ENCODE measurements at places on chromosomes 7 and 10.

DNA sequence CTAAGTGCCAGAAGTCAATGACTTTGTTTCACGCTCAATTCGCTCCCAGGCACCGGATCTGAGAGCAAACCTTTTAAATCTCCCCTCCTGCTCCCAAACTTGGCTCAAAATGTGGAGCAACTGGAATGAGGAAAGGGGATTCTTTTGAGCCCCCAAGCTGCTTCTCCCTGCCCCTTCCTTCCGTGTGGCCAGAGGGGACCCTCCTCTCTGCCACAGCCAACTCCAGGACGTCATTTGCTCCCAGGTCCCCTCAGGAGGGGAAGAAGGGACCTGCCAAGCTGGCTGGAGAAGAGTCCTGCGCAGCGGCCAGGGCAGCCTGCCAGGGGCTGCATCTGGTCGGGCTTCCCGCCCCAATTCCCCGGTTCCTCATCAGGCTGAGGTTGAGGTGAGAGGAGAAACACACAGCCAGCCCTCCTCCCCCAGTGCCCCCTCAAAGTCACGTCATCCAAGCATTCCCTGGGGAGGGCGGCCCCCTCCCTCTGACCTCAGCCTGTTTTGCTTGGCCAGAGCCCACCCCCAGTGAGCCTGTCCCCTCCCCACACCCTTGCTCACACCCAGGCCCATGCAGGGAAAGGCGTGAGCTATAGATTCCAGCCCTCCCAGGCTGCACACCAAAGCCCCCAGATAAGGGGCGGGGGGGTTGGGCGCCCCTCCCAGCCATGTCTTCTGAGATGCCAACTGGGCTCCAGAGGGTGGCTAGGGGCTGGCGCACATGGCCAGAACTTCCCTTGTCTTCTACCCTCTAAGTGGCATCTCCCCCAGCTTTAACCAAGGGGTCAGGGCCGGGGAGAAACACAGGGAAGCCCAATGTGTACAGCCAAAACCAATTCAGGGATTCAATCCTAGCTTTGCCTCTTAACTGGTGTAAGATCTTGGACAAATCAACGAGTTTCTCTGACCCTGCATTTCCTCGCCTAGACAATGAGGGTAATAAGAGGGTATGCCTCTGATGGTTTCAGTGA lies 35.0 kb downstream of the SH3PXD2A start:
- no peak for DNase-seq

DNA sequence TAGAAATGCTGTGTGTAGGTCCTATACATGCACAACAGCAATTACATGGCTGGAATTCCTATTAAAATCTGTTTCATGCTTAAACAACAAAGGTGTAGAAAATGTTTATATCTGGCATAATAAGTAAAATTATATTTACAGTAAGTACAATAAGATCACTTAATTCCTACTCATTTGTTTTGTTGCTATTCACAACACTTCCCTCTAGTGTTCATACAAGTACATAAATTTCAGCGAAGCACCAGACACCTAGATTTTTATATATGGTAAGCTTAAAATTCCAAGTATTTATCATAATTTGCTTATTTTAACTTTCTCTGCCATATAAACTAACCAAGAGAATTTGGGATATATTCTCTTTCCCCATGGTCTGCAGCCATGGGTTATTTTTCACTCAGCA lies 51.8 kb upstream of the ANK3 start:
- no peak for DNase-seq

GRCh38 chr10:114420811-114421485 lies 16.6 kb upstream of the AFAP1L2 start:
- no peak for DNase-seq

DNA sequence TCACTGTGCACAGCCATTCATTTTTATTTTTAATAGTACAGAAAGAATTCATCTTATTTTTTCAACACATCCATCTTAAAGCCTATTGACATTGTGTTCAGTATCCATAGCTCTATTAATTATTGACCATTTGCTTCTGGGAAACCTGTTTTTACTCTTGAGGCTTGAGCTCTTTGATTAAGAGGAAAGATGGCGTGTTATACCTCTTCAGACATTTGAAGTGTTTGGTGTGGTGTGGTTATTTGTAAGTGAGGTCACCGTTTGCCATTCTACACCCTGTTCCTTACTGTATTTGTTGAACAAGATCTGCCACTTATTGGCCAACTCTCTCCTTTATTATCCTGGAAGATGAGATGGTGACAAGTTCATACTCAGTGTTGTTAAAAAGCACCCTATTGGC lies 18.4 kb downstream of the C7orf57 start:
- no peak for DNase-seq

DNA sequence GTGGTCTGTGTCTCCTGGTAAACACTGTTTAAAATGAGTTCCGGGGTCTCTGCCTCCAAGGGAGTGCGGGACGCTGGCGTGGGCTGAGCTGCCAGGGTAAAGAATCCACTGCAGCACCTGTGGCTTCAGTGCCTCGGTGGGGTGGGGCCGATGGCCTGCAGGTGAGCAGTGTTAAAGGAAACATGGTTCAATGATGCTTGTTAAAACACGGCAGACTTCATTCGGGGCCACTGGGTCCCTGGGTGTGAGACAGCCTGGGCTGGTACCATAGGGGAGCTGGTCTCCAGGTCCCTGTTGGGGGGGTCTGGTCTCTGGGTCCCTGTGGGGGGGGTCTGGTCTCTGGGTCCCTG lies 24.9 kb upstream of the KNDC1 start:
- no peak for DNase-seq

DNA sequence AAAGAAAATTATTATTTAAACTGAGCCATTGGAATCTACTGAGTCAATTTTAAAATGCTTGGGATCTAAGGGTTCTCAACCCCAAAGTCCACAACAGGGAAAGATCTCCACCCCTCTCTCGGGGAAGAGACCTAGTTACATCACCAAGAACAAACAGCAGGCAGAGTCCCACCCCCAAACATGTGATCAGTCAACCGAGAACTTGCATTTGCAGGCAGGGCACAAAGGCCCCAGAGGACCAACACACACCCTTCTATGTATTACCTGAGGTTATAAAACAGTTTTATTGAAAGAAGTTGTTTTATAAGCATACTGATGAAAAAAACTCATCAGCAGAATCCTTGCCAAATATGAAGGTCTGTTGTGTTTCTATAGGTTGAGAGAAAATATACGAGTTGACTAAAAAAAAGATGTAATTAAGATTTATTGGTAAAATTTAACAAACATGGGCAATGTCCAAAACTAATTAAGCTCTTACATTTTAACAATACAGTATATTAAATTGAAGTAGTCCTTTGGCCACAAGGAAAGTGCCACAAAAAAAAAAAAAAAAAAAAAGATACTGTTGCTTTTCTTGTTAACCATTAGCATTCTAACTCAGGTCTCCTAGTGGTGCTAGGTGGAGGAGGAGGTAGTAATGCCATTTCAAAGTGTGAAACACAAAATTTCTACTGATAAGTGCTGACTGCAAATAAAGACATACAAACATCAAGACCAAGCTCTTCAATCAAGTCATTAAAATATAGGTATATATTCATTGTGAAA lies 975 bp upstream of the USP54 start:
- no peak for DNase-seq

- DNase-seq = no peak
Observed at GRCh38 chr10:80697926-80698325, 160.2 kb downstream of the SH2D4B start.

DNA sequence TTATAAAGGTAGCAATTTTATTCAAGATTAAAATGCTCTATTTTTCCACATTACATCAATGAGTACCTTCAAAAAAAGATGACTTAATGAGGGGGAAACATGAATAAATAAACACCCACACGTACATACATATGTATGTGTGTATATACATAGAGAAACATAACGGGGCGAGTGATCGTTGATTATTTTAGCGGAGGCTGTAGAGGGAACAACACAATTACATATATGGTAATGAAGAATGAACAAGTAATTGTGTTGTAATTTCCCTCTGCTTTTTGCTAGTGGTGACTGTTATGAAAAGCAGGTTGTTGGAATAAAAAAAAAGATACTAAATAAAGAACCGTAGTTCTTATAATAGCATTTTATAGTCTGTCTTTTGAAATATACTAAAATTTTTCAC lies 63.2 kb downstream of the CACNB2 start:
- no peak for DNase-seq

- no peak for DNase-seq
Observed at GRCh38 chr7:130384371-130384801, 4.1 kb downstream of the CPA1 start.

DNA sequence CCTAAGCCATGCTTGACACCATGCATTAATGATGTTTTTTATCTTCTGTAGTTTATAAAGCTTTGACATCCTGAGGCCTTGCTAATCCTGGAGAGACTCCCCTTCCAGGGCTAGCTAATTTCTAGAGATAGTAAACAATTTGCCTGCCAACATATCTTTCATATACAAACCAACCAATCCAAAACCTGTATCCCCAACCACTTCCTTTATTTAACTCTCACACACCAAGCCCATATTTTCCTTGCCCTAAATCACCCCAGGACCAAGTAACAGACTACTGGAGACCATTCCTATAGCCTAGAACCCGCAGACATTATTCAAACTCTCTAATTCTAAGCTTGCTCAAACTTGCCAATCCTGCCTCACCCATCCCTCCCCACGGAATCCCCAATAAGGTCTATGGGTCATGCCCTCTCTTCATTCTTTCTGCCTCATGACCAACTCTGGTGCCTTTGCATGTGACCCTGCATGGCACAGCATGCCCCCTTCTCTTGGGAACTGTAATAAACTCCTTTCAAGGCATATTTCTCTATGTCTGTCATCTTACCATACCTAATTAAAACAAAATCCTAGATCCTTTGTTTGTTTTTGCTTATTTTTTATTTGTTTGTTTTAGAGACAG lies 116.6 kb upstream of the CACUL1 start:
- no peak for DNase-seq

- no peak for DNase-seq
Observed at GRCh38 chr7:114825423-114825951, 96.4 kb upstream of the MDFIC start.

DNA sequence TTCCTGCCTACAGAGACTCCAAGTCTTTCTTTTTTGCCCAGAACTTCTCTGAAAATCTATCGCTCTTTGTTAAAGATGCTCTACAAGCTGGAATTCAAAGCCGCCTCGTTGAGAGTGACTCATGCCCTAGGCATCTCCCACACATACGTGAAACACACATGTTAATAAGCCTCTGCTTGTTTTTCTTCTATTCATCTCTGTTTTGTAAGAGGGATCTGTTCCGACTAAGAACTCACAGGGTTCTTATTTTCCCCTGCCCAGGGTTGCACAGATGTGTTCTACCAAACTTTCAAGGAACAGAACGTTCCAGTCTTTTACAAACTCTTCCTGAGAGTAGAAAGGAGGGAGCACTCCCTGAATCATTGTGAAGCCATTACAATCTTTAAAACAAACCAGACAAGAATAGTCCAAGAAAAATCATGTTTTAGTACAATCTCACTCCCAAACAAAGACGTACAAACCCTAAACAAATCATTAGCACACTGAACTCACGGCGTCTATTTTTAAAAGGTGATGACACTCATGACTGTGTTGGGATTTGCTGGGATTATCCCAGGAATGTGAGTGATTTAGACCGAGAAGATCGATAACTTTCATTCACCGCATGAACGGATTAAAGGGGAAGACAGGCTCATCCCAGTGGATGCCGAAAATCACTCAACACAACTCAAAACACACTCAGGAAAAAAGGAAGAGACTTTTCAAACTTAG lies 55.3 kb upstream of the INPP5A start:
- no peak for DNase-seq

DNA sequence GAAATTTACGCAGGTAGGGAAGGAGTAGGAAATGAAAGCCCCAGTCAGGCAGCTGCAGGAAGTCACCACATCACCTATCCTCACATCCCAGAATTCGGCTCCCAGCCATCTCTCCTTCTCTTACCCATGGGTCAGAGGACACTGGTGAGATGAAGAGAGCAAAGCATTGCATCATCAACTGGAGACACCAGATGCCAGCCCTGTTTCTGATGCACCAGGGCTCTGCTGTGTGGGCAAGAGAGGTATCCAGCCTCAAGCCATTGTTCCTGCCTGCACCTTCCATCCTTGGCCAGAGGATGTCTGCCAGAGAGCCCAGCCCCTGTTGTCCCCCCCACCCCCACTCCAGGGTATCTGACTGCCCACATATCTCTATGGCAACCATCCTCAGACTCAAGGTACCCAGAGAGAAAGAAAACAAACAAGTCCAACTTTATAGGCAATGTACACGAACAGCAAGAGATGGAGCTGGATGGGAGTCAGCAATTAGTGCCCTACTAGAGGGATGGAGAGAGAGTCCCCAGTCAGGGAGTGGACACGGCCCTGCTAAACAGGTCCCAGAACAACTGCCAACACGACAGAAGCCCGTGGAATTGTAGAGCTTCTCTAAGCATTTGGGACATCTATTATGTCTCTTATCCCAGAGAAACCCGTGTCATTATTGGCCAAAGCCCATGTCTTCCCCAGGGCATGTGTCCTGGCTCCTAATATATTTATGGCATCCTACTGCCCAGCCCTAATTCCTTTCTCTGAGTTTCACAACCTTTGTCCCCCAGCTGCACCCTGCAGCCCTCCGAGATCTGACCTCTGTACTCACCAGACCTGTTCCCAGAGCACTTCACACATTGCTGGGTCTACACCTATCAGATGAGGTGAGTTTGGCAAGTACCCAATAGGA lies 2.8 kb downstream of the CAMK2G start:
- DNase-seq = no peak

GRCh38 chr7:28623863-28624262 lies 211.5 kb downstream of the CREB5 start:
- no peak for DNase-seq

DNA sequence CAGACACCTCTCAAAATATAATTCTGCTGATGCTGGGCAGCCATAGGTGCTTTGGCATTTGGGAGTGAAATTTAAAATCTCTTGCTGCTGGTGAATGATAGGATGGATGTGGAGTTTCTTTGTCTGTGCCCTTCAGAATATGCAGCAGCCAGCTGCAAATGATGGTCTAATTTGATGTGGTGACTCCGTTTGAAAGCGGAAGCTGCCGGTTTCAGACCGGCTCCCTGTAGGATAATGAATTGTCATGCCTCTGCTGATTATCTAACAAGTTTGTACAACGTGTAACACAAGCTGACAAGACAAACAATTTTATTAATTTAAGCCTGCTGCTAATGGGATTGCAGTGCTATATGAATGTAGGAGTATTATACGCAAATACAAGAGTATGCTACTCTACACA lies 103.5 kb downstream of the SND1 start:
- no peak for DNase-seq

- DNase-seq = no peak
Observed at GRCh38 chr10:109939315-109939961, 16.1 kb upstream of the XPNPEP1 start.
